Stimulated activated CD8-positive, alpha-beta memory T cell treated with anti-CD3 and anti-CD28 coated beads, Interleukin-15, amount 100 ng/mL, for 48 hours (primary cell): ENCODE measurements at places on chromosomes 2 and 18.

DNA sequence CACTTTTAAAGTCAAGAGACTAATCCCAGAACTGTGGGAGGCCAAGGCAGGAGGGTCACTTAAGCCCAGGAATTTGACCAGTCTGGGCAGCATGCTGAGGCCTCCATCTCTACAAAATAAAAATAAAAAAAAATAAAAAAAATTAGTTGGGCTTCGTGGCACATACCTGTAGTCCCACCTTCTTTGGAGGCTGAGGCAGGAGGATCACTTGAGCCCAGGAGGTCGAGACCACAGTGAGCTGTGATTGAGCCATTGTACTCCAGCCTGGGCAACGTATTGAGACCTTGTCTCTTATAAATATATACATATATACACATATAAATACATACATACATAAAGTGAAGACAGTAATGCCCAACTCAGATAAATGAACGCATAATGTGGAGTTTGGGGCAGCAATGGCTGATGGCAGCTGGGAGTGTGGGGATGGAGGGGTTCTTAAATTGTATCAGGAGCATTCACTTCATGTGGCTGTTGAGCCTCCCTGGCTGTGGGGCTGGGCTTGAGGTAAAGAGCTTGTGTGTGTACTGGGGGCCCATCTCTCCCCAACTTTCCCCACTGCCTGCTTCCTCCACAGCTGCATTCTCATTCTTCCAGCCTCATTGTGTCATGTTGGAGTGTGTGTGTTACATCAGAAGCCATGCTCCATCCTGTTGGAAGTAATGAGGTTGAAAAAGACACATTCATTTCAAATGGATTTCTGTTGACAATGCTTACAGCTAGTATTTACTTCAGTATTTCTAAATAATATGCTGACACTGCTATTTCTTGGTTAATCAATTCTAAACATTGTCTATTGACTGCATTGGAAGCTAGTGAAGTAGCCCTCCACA is 96.5 kb upstream of the HS6ST1 start:
- DNase-seq, result no peak

DNA sequence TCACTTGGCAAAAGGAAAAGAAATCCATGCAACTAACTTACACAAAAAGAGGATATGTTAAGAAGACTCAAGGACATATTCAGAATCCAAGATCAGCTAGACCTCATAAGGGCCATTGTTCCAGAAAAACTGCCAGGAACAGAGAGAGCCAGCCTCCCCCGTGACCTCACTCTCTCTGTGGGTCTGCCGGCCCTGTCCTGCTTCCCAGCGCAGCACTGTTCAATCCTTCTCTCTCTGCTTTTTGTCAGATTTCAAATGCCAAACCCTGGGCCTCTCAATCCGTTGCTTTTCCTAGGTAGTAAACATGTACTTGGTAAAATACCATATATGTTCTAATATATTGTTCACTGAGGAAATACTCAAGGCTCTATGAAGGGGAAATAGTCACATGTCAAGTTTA is 40.0 kb upstream of the ACKR3 start:
- DNase-seq, result no peak

DNA sequence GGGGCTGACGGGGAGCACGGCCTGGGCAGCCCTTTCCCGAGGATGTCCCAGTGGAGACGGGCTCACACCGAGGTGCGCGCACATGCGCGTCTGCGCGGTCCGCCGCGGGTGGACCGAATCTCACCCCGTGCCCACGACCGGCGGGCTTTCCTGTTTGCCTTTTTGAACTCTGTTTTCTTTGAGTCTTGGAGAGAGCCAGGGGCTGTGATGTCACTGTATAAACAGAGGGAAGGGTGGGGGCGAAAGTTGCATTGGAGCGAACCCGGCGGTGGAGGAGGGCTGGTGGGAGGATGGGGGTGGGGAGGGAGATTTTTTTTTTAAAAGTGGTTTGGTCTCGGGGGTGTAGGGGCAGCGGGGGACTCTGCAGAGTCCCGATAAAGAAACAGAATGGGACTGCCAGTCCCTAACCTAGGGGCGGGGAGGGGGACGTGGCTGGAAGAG is 141.2 kb upstream of the CTAGE1 start:
- no peak for DNase-seq

GRCh38 chr2:109402180-109402579 is 211.6 kb downstream of the SEPTIN10 start:
- DNase-seq, result no peak

DNA sequence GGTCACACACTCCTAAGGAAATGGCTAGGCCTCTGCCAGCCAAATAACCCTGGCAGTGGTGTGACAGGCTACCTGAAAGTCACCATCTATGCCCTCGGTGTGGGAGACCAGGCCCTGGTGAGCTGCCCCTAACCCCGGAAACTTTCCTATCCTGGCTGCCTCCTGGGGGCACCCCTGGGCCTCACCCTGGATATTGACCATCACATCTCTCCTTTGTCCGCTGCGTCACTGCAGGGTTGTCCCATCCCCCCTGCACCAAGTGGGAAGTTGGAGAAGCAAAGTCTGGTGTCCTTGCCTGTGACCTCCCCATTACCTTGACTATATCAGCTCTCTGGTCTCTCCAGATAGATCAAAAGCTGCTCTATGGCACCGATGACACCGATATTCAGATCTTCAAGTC is 18.8 kb downstream of the FER1L5 start:
- DNase-seq, result no peak

- DNase-seq, result no peak
These were observed 6.6 kb downstream of the OTOF start for GRCh38 chr2:26471289-26471688.

- no peak for DNase-seq
These were observed 747.0 kb downstream of the BCL11A start for GRCh38 chr2:59806486-59806885.

DNA sequence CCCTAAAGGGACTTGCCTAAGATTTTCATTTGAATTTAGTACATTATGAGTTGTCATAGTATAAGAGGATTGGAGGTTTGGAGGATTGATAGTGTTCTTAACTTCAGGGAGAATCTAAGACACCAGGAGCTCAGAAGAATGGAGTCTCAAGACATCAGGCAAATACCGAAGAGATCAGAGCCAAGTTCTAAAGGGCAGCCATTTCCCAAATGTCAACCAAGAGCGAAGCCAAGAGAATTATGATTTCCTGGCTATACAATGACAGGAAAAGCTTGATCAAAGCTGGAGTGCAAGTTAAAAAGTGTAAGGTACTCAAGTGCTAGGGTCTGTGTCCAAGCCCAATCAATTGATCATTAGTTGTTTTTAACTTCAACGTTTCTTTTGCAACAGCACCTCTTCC is 283.0 kb upstream of the FN1 start:
- no peak for DNase-seq

DNA sequence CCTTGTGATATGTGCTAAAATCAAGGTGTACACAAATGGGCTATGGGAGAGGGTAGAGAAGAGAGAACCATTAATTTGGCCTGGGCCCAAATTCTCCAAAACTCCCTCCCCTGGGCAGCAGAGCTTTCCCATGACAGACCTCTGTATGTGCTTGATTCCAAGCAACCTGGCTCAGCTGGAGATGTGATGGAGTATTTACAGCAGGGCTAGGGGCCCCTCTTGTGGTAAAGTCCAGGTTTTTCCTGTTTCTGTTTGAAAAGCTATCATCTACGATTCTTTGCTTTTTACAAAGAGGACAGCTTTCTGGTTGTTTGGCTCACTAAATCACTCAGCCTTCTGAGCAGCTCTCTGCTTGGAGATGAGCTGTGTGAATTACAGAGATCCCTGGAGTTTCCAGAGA is 40.3 kb downstream of the KCNS3 start:
- no peak for DNase-seq

DNA sequence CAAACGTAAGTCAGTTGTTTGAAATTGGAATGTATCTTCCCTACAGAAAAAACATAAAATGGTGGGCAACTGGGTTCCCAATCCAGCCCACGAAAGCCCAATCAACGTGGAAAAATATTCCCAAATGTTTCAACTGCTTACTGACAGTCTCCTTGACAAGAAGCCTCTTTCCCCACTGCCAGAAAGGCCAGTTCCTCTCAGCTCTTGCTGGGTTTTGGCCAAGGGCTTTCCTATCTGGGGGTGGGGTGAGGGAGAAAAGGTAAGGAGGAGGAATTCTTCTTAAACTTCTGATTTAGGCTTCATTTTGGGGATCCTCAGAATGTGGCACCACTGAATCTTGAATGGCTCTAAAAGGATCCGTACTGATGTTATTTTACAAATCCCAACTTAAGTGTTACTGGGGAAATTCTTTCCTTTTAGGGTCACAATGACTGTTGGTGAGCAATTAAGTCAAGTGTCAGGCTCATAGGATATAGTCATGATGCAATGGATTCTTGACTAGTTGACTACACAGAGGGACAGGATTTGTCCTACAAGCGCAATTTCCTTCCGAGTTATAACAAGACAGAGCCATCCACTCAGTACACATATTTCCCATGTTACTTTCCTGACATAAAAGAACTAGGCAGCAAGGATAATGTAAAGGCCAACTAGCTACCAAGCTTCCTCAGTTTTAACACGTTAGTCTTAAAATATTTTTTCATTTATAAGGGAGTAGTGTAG is 73.6 kb downstream of the SPRED2 start:
- no peak for DNase-seq

- no peak for DNase-seq
These were observed 83.1 kb upstream of the BZW1 start for GRCh38 chr2:200728630-200729029.

DNA sequence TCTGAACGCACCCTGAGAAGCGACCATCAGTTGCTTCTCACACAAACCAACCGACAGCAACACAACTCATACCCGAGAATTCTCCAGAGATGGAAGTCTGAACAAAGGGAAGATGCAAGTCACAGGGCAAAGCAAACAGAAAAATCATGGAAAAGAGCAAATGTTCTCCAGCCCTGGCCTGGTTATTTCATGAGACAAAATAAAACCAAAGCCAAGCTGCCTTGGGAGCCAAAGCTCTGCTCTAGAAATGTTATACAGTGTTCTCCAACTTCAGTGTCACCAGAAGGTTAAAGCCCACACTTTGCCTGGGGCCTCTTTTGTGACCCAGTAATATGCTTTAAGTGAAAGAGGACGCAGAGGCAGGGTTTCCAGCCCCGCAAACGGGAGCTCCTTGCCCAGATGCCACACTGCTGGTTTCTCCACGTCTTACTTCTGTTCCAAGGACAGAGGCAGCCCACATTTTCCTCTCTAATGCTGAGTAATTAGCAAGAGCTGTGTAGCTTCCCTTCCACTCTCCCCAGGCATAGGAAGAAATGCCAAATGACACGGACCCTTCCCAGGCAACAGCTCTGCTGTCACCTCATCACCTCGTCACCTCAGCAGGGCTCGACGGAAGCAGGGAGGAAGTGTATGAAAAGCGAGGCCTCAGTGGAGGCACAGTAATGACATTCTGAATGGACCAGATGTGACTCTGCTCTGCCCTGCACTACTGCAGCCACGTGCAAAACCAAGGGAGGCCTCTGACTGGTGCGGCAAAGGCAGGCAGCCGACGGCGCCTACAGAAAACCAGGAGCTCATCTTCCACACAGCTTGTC is 64.7 kb downstream of the FBXO15 start:
- DNase-seq, result no peak

GRCh38 chr2:225025917-225026571 is 16.2 kb downstream of the DOCK10 start:
- DNase-seq, result no peak

DNA sequence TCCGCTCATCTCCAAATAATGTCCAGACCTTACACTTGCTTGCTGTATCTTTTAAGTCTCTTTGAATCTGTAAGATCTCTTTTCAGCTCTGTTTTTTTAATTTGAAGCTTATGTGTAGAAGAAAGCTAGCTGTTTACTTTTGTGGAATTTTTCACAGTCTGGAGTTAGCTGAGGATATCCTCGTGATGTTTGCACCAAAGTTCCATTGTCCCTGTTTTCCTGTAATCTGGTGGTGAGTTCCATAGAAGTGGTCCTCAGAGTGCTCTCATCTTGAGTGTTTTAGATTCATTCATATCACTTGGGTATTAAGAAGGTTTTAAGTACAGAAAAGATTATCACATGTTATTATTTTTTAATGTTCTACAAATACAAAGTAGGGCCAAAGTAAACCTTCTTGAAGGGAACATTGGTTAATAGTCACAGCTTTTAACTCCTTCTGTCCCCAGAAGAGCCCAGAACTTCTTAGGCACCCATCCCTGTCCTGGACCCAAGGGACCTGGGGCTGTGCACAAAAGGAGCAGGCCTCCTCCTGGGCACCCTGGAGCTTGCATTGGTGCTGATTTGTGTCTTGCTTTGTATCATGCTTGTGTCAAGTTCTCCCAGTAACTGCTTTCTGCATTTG is 15.0 kb downstream of the MLPH start:
- no peak for DNase-seq

DNA sequence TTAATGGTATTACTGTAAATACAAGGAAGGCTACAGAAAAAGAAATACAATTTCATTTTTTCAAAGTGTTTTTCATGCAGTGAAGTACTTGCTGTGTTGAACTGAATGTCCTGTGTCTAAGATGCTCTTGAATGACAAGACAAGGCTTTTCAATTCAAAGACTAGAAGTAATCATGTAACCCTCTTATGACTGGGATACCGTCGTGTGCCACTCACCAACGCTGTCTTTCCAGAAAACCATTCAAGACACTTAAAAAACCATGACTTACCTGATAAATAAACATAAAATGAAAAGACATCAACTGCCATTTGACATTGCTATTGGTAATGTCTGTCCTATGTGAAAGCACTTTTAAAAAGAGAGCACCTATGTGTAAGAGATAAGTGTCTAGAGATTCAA is 183.1 kb upstream of the DPP10 start:
- DNase-seq, result no peak

GRCh38 chr2:200308546-200309295 is 2.2 kb downstream of the SPATS2L start:
- DNase-seq, result no peak

GRCh38 chr2:241372361-241372992 is 16.4 kb downstream of the FARP2 start:
- no peak for DNase-seq
